CD4-positive, alpha-beta T cell treated with Interleukin-4 for 1 hour (primary cell): ENCODE measurements at places on chromosomes 5 and 9.

DNA sequence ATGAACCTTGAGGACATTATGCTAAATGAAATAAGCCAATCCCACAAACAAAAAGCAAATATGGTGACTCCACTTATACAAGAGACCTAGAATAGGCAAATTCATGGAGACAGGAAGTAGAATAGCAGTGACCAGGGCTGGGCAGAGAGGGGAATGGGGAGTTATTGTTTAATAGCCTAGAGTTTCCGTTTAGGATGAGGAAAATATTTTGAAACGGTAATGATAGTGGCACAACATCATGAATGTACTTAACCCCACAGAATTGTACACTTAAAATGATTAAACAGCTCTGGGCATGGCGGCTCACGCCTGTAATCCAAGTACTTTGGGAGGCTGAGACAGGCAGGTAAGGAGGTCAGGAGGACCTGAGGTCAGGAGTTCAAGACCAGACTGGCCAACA, 65.8 kb downstream of the NSUN2 start:
- DNase-seq: no peak

DNA sequence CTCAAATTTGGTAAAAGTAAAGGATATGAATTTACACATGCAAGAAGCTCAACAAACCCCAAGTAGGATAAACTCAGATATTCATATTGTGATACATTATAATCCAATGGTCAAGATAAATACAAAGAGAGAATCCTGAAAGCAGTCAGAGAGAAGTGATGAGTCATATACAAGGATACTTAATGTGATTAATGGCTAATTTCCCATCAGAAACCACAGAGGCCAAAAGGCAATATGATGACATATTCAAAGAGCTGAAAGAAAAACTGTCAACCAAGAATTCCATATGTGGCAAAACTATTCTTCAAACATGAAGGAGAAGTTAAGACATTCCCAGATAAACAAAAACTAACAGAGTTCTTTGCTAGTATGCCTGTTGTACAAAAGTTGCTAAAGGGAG, 19.5 kb upstream of the IRF1 start:
- DNase-seq: no peak

- DNase-seq: no peak
Observed at GRCh38 chr5:76594107-76594506, 29.1 kb downstream of the F2RL2 start.

- DNase-seq: no peak
Observed at GRCh38 chr9:126474206-126474765, 139.4 kb upstream of the LMX1B start.

DNA sequence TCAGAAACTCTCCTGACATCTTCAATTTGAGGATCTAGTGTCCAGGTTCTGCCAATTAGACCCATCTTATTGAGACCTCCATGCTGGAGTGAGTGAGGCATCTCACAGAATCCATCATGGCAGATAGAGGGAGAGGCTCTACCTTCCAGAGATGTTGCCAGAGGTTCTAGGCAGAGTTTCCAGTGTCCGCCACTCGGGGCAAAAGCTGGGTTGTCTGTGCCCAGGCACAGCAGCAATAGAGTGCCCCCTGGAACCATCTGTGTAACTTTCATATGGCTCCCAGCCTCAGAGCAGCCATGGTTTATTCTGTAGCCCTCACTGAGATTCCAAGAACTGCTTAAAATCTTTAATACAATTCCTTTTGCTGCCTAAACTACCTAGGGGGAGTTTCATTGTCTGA, 16.6 kb upstream of the CCDC112 start:
- no peak for DNase-seq

DNA sequence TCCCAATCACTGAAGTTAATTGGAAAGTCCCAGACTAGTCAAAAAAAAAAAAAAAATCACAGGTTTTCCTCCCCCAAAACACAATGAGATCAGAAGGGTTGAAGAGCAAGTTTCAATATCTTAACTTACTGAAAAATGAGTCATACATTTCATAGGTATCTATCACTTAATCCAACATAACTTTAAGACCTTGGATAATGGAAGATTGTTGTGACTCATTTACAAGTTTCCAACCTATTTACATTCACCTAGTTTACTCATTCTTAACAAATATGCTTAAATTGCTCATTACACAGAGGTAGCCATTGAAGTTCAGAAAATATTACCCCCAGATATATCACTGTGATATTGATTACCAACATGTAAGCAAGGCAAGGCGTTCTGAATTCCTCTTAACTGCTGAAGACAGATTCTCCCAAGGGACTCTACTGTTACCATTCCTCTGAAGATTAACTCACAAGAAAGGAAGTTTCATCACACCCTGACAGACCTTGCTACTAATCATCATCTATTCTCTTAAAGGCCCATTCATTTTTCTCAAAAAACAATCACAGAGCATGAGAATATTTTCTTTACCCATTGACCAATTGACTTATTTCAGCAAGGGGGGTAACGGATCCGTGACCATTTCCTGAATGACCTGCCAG, 563.8 kb downstream of the TLE1 start:
- no peak for DNase-seq

DNA sequence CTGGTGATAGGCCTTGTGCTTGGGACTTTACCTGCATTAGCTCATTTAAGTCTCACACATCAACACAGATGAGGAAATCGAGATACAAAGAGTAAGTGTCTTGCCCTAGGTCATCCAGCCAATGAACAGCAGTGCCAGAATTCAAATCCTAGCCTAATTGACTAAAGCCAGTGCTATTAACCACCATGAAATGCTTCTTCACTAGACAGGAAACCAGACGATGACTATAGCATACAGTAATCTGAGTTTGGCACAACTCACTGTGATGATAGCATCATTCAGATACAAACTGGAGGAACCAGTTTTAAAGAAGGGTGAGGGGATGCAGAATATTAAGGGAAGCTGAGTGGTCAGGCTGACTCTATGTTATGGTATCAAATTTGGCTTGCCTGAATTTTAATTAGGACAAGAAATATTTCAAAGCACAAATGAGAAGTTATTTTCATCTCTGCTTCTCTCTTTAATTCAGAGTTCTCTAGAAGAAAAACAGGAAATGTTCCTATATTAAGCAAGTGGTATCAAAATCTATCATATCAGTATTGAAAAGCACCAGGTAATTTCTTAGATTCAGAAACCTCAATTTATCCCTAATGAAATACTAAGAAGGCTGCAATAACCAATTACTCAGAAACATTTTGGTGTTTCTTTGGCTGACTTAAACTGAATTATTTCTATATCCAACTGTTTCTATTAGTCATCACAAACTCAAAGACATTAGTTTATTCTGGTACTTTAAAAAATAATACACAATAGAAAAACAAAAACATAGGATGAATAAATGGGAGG, 147.0 kb upstream of the RASA1 start:
- peak; percentile 46 for DNase-seq

DNA sequence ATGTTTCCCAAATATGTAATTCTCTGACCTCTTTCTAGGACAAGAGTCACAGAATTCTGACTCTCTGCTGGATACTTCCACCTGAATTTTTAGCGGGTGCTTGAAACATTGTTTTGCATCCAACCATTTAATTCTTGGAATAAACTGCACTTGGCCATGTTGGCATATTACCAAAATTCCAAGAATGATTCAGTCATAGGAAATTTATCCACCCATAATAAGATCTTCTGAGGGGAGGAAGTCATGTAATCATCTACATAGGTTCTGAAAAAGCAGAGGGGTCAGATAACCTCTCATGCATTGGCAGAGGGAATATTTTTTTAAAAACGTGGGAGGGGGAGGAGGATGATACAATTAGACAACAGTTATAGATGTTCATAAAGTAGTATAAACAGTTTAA, 156.9 kb downstream of the PAM start:
- no peak for DNase-seq

DNA sequence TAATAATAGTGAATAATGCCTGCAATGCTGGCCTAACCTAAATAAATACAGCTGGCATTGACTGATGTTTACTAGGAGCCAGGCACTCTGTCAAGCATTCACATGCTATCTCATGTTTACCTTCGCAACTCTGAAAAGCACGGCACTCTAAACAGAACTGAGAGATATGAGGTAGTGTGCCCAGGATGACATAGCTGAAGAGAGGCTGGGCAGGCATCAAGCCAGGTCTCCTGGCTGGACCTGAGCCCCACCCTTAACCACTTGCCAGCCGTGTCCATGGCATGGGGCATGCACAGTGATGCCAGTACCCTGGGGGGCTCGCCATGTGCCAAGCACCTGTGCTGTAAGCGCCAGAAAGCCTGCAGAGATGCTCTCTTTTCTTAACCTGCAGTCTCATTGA, 119.4 kb upstream of the MVB12B start:
- DNase-seq: no peak

GRCh38 chr5:82183828-82184227, 94.3 kb downstream of the RPS23 start:
- DNase-seq: no peak

- DNase-seq: no peak
Observed at GRCh38 chr9:107249131-107249533, 33.9 kb upstream of the RAD23B start.

DNA sequence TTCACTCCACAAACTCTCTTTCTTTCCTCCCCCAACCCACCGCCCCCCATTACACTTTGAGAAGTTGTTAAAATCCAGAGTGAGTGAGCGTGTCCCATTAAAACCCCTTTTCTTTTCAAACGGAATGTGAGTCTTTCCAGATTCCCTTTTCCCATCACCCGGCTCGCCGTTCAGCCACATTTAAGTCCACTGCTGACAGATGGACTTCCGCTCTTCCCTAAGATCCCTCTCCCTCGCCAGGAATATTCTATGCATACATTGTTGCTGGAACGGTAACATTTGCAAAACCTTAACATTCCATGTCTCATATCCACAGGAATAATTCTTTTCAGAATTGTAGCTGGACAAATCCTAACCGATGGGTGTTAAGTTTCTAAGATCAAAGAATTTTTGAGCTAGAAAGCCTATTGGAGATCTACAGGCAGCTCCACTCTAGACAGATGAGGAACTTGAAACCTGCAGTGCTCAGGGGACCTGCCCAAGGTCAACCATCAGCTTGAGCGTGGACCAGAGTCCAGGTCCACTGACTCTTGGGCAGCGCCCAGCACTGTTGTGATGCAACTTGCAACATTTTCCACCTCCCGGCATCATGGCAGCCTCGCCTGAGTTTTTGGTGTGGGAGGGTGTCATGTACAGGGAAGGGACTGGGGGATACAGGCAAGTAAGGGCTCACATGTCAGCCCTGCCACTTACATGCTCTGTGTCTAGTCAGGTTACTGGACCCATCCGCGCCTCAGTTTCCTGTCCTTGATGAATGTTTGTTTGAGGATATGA, 500.1 kb downstream of the CCDC171 start:
- no peak for DNase-seq

- DNase-seq: peak; percentile 35
Observed at GRCh38 chr9:35636135-35636876, 14.4 kb downstream of the SIT1 start.

DNA sequence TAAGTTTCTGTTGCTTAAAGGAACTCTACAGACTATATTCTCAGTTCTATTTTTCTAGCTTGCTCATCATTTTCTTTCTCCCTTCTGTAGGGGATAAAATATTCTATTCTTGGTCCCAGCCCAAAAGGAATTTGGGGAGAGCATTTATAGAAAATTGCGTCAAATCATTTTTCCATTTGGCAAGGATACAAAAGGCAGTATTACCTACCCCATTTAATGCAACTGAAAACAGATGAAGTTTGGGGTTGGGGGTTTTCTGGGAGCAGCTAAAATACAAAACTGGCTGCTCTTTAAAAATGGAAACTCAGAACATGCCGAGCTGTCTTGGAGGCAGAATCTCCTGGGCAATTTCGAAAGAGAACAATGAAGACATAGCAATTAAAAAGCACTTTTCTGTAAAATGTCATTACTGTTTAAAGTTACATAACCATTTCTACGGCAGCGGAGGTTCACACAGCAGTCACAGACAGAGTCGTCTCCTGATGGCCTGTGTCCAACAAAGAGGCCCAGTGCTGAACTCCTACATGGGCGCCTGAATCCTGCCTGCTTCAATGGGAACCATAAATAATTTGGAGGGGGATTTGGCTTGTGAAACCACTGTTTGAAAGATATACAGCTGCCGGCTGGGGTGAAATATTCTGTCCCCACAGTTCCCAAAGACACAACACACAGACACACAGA, 152.4 kb downstream of the BRINP1 start:
- no peak for DNase-seq

- DNase-seq: no peak
Observed at GRCh38 chr5:139762615-139763170, 32.9 kb upstream of the PSD2 start.

DNA sequence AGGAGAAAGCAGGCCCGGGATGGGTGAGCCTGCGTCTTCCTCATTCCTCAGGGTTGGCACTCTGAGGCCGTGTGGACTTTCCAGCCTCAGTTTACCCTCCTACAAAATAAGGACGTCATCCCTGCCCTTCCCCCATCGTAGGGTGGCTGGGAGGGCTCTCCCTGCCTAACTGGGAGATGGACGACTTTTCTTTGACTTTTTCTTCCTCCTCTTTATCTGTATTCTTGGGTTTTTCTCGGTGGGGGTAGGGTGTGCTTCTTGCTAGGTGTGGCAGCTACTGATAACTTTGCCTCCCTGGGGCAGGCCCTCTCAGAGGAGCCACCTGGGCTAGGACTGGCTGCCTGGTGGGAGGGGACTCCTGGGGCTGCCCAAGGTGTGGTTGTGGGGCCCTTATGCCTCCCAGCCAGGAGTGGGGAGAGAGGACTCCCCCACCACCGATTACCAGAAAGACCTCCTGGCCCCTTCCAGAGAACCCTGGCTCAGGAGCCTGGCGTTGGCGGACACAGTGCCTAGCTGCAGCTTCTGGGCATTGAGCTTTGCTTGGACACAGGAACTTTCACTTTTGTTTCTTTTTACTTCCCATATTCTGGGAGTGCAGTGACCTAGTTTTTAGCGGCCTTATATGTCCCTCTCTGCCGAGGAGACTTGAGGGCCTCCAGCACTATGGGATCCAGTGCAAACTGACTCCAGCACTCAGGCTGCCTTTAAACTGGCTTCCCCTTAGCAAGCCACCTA, 6.1 kb downstream of the GLIPR2 start:
- DNase-seq: no peak

GRCh38 chr9:109401169-109401989, 80.5 kb upstream of the EPB41L4B start:
- DNase-seq: peak; percentile 26

- DNase-seq: no peak
Observed at GRCh38 chr5:112931473-112931872, 9.4 kb upstream of the REEP5 start.

- peak; percentile 66 for DNase-seq
Observed at GRCh38 chr9:92138157-92138959, 23.1 kb upstream of the SPTLC1 start.

GRCh38 chr5:170333161-170333910, 35.8 kb upstream of the LCP2 start:
- peak; percentile 84 for DNase-seq

- no peak for DNase-seq
Observed at GRCh38 chr9:8627976-8628679, 828.5 kb upstream of the DMAC1 start.

DNA sequence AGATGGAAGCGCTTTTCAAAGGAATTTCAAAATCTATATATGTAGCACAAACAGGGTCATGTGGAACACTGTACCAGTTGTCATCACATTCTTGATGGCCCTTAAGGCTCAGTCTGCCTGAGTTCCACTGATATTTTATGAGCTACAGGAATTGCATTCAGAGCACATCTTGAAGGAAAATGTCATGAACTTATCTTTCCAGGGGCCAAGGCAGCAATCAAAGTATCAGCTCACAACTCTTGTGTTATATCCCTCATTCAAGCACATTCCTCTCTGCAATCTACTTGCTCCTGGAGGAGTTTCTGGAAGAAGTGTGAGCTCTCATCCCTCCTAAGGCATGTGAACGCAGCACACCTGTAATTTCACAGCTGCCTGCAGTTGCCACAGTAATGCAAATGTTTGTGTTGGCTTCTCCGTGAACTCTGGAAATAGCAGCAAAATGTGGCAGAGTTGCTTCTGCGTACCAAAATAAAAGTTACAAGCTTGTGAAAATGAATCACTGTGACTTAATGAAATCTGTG, 89.7 kb upstream of the EQTN start:
- no peak for DNase-seq
